WERI-Rb-1 (cell line): ENCODE measurements at places on chromosomes 4 and X.

GRCh38 chrX:40318801-40319200 is 221.0 kb upstream of the BCOR start:
- peak; percentile 74 for DNase-seq

- peak; percentile 35 for DNase-seq
Observed at GRCh38 chrX:18616688-18617406, 55.1 kb downstream of the RS1 start.

DNA sequence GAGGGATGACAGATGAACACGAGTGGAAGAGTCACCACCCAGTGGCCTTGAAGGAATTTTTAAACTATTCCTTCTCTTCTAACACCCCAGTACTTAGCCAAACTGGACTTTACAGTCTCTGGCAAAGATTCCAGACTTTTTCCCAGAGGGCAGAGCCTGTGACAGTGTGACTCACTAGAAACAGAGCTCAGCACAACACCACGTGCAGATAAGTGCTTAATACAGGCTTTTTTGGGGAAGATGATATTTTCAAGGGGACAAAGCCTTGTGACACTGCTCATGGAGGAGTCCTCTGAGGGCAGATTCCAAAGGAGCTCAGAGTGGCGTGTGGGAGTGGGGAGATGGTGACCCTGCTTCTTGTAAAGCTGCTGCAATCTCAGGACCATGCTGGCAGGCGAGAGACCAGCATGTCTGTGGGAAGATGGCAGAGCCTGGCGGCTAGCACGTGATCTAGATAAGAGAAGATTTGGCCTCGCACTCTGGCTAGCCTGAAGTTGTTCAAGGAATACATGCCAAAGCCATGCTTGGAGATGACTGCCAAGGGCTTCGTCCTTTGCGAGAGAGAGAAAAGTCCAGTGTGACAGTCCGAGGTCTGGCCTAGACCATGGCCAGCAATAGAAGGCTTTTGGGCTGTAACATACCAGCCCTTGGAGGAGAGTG is 2.4 kb downstream of the RAB33A start:
- DNase-seq, result no peak

- no peak for DNase-seq
Observed at GRCh38 chrX:104254442-104255115, at the start of gene ESX1. Gene ESX1, minus strand, starts transcription at chrX:104254933. Its CDS starts 84 bp downstream, at chrX:104254849.

GRCh38 chrX:5683996-5684395 is 544.7 kb downstream of the NLGN4X start:
- DNase-seq, result no peak

DNA sequence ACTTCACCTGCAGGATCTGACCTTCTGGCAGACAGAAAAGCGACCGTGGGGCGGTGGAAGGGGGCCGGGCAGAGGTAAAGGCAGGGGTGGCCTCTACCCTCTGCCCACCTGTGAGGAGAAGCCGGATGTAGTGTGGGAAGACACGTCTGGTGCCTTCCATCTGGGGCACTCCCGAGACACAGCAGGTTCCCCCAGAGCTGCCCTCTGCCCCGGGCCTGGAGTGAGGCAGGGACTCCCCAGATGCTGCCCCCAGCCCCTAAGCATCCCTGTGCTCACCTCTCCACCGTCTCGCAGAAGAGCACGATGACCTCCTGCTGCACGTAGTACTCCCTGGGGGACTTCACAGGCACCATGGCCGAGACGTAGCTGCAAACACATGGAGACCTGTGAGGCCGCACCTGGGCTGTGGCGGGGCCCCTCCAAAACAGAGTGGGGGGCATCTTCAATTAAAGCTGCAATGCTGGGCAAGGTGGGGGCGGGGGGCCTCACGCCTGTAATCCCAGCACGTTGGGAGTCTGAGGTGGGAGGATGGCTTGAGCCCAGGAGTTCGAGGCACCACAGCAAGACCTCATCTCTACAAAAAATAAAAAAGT is 75.3 kb upstream of the MXD4 start:
- no peak for DNase-seq

- DNase-seq, result peak; percentile 74
Observed at GRCh38 chr4:15396157-15396800, 31.6 kb upstream of the C1QTNF7 start.

- DNase-seq, result no peak
Observed at GRCh38 chr4:173185847-173186510, 17.4 kb downstream of the GALNT7 start.

DNA sequence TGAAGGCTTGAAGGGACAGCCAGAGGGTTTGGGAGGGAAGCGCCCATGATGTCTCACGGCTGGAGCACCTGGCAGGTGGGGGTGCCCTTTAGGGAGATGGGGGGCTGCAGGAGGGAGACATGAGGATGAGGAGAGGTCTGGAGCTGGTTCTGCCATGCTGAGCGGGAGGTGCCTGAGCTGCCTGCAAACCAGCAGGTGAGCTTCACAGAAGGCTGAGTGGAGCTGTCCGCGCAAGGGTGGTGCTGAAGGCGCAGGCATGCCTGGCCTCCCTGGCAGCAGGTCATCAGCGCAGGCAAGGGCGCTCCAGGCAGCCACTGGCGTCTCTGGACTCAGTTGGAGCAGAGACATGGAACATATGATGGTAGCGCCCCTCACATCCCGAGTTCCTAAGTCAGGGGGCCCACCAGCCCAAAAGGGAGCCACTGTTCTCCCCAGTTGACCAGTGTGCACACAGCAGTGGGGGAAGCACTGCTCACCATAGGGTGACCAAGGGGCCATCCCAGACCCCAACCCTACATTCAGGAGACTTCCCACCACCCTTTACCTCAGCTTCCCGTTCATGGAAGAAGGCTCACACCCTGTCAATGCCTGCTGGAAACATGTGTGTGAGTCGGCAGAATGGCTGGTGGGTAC is 25.8 kb downstream of the ADRA2C start:
- DNase-seq, result no peak
